ENCODE measurements at places on chromosomes 16 and 17.

DNA sequence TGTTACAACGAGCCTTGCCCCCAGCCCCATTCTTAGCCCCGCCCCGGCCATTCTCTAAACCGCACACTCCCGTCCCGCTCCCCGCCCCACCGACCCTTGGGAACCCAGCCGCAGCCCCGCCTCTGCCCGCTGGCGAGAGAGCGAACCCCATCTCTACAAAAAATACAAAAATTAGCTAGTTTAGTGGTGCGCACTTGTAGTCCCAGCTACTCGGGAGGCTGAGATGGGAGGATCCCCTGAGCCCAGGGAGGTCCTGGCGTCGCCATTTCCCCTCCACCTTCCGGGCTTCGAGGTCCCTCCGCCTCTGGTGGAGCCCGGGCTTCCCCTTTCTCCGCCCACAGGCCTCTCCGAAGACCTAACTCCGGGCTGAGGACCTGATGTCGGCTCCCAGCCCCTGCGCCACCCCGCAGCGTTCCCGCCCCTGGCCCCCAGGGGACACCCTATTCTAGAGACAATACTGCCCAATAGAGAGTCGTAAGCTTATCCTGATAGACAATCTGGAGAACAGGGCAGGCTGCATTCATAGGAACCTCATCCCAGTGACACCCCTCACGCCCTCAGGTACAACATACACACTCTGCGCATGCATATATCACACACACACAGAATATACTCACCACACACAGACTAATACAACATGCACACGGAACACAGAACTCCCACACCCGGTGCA lies 480 bp upstream of the PROCA1 start:
- no peak for DNase-seq

GRCh38 chr16:50537533-50538290 lies 10.5 kb upstream of the NKD1 start:
- no peak for DNase-seq

GRCh38 chr16:17567455-17567854 lies 96.7 kb upstream of the XYLT1 start:
- no peak for DNase-seq

- no peak for DNase-seq
Measured at GRCh38 chr16:67869653-67870052, 3.2 kb upstream of the EDC4 start.

DNA sequence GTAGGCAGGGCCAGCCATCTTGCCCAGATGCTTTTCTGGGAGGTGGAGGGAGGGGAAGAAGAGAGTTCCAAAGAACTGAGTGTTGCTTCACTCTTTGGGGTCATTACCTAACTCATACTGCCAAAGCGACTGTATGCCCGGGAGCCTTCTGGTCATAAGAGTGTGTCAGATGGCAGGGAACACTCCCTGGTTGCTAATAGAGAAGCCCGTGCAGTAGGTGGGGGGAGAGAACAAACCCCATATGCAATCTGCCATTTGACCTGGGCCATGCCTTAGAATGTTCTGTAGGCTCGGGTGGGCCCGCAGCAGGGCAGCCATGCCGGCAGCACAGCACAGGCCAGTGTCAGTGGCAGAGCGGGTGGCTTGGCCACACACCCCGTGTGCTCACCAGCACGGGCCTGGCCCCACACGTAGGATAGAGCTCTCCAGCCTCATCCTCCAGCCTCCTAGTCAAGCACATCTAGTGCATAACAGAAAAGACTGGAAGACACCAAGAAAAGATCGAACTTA lies 120.5 kb downstream of the SOCS1 start:
- peak; percentile 10 for DNase-seq
